Kidney glomerular epithelial cell (primary cell): ENCODE measurements at places on chromosomes 11 and 22.

DNA sequence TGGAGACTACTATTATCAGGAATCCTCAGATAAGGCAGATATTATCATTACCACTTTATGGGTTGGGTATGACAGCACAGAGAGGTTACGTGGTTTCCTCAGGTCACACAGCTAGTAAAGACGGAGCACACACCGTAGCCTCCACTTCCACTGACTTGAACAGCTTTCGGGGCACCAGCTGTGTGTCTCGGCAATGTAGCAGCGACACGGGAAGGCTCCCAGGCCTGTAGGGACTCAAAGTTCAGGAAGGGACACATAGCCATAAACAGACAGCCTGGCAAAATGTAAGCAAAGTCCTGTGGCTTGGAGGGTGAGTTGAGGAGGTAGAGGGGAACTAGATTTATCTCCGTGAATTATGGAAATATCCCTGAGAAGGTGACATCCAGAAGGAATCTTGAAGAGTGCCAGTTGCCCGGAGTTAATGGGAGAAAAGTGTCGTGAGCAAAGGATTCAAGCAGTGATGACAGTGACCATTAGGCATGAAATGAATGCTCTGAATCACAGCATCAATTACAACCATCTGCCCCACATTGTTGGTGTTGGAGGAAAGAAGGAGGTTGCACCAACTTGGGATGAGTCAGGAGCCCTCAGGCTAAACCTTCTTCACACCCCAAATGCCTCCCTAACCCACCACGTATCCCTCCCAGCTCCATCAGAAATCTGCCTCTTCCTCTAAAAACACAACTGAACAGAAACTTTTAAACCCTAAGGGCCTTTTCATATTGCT, 106.7 kb upstream of the ASPHD2 start:
- DNase-seq = peak; percentile 81

DNA sequence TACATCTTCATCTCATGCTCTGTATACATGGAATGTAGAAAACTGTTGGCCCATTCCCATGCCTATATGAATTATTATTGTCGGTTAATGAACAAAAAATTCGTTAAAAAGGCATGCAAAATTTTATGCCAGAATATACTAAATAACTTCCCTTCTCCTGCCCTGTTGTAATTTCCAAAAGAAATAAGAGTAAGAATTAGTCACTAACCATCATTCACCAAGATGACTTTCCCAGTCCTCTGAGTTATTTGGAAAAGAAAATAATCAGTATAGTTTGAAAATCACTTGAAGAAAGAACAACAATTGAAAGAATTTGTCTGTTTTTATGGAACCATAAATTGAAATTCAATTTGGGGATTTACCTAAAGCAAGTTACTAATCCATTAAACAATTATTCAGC, 1149.1 kb upstream of the RAG2 start:
- no peak for DNase-seq

- DNase-seq = no peak
Measured at GRCh38 chr11:66278363-66279091, 552 bp downstream of the CNIH2 start.

- no peak for DNase-seq
Measured at GRCh38 chr11:73510877-73511276, 87.0 kb downstream of the FAM168A start.

- no peak for DNase-seq
Measured at GRCh38 chr11:71477641-71478527, 24.9 kb downstream of the NADSYN1 start.

DNA sequence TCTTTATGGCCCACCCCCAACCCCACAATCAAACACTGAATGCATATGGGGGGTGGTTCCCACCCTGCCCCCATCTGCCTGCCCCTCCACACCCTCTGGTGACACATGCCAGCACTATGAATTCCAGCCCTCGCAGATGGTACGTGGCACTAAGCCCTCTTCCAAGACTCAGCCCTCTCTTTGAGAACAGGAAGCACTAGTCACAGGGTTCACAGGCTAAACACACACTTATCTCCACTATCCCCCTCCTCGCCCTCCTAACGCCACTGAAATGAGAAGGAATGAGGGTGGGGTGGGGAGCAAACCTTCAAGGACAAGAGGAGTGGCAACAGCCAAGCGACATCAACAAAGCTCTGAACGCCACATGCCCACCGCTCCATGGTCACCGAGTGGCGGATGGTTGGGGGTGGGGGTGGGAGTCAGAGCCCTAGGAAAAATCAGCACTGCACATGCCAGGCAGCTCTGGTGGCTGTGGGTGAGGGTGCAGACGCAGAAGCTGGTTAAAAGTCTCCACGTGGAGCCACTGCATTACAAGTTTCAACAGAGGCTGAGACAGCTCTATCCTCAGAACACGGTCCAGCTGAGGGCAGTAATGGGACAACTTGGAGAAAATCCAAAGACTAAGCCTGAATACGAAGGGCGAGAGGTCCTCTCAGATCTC, 33.6 kb downstream of the TMEM184B start:
- no peak for DNase-seq

GRCh38 chr22:38114484-38115398, 4.3 kb upstream of the BAIAP2L2 start:
- DNase-seq = peak; percentile 30

DNA sequence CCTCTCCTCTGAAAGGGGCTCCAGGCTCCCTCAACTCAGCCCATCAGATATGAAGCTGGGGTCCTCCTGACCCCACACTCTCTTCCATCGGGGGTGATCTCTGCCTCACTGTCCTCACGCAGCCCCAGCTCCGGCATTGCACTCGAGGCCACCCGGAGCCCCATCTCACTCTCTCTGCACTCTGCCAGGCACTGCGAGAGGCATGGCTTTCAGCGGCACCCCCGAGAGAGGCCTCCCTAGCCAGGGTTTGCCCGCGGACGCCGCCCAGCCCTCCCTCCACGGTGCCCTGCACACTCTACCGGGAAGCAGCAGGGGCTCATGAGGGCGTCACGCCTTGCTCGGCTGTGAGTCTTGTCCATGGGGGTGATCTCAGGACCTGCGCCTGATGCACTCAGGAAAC, 436.2 kb downstream of the BRD1 start:
- no peak for DNase-seq

DNA sequence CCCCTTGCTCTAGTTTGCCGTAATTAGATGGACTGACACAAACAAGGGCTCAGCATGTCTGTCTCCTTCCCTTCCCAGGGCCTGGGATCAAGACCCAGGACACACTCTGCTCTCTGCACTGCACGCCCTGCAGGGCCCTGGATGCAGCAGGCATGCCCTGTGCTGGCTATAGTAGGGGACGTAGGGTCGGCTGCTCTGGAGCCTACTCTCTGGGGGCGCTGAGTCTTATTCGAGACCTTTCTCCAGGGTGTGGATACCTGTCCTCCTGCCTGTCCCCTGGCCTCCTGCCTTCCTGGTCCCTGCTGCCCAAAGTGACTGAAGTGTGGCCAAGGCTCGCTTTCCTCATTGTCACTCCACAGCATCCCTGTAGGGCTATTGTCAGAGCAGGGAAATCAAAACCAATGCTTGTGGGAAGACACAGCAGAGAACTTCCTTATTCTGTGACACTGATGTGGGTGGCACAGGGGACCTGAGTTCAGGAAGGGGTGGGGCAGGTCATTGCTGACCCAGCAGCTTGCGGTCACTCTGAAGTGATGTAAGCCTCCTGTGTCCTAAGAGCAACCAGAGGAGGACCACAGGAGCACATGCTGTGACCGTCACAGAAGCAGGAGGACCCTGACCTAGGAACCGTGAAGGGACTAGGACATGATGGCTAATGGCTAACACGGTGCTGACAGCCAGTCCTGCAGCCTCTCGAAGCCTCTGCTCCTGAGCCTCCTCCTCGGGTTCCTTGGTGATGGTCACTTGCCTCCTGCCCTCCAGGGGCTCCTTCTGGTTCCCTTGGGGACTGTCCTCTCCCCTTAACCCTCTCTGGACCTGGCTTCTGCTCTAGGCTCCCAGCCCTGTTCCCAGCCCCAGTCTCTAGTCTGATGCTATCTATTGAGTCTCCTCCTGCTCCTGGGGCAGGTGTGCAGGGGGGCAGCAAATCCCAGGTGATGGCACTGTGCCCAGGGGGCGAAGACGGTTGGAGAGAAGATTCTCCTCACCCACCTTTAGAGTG, 10.3 kb downstream of the APOBEC3A start:
- DNase-seq = no peak

- DNase-seq = no peak
Measured at GRCh38 chr11:44066732-44067141, 667 bp downstream of the ACCS start.

GRCh38 chr22:20080776-20081654, 974 bp downstream of the DGCR8 start:
- peak; percentile 7 for DNase-seq

DNA sequence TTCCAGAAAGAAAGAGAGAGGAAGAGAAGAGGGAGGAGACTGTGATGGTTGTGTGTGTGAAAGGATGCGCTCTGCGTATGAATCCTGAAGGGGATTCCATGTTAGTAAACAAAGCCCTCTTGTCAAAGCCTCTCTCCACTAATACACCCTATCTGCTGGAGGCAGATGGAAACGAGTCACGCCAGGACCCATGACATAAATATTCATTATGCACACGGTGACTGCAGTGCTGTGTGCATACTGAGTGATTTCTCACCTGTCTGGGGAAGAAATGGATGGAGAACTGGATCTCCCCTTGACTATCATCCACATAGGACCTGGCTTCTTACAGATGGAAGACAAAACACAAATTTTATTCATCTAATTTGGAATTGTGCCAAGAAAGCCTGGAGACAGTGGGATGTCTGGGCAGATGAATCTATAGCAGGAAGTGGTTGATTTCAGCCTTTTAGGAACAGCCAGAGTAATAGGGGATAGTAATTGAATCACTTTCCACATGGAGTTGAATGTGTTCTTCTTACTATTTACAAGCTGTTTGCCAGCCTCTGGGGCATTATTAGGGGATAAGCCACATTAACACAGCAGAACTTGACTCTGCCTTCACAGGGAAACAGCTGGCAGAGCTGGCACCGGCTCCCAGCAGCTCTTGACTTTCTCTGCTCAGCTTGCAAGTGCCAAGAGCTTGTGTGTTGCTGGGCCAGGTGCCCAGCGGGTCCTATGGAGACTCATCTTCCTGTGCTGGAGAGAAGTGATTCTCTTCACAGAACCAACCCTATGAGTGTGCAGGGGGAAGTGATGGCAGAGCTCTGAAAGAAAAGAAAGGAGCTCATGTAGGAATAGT, 9.0 kb downstream of the MTNR1B start:
- no peak for DNase-seq

DNA sequence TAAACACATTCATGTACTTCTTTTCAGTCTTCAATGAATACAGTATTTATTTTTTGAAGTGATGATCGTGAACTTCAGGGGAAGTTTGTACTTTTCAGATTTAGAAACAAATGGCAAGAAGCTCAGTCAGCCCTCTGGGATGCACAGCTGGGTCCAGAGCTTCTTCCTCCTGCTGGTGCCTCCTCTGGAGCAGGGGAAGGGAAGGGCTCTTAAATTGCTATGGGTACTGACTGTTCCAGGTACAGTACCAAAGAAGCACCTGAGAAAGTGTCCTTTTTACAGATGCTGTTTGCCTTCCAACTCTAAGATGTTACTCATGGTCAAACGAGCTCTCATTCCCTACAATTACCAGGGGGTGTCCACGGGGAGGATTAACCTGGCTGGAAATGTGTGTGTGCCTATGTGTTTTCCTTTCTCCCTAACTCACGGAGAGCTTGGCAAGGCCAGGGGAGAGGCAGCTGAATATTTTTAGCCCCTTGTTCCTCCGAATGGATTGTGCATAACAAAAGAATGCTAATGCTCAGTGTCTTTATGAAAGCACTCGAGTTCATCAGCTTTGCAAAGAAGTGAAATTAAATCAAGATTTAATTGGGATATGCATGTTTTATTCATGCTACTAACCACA, 313.7 kb upstream of the CADM1 start:
- no peak for DNase-seq

- no peak for DNase-seq
Measured at GRCh38 chr11:126658306-126659056, 303.0 kb downstream of the ST3GAL4 start.

- no peak for DNase-seq
Measured at GRCh38 chr11:69086152-69087132, 37.7 kb downstream of the TPCN2 start.
